ENCODE measurements at places on chromosomes 5 and 9.

DNA sequence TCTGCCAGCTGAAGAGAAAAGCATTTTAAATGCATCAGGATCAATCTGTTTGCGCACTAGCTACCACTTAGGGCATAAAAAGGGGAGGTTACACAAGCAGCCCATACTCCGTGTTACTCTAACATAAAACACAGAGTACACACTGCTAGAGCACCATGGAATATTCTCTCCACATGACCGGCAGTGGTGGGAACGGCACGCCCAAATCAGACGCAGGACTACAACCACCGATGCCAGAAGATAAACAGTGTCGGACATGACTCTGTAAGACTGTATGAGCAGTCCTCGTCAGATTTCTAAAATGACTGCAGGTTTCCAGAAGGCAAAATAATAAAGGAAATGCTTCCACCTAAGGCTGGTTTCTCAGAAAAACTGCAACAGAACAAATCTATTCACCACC lies 40.0 kb downstream of the CDK5RAP2 start:
- DNase-seq: no peak

GRCh38 chr9:70081120-70081495 lies 37.5 kb downstream of the MAMDC2 start:
- DNase-seq: no peak

- DNase-seq: no peak
These were observed 52.7 kb upstream of the ERCC6L2 start for GRCh38 chr9:95822583-95823431.

GRCh38 chr5:83512061-83512745 lies 40.7 kb downstream of the VCAN start:
- DNase-seq: no peak

DNA sequence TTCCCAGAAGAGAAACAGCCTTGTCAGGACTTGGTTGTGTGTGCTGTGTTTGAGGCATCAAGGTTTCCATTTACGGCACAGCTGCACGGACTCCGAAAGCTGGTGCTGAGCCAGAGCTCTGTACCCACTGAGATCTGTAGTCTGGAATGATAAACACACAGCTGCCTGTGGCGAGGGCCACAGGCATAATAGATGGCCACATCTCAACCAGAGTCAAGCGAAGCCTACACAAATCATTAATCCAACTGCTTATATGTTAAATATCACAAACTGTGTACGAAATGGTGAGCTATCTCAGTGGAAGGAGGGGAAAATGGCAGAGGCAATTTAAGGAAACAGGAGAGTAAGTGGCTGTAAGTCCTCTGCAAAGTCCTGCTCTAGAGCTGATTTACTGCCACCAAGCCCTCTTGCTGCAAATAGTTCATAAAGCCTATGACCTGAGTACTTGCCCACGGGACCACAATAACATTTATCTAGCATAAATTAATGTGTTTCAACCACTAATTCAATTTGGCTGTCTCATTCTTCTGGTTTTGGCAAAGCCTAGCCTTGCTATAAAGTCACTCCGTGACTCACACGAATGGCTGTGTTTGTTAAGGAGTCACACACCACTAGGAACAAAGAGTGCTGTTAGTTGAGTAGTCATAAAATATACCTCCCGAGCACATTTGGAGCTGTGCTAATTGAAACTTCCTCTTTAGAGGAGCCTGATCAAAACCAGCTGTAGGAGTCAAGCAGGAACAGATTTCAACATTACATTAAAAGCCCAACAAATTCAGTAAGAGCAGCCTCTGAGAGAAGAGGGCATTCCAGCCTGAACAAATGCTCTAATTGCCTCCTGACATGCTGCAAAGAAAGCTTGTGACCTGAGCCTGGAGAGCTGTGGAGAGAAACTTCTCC lies 738.6 kb upstream of the ZNF608 start:
- no peak for DNase-seq

DNA sequence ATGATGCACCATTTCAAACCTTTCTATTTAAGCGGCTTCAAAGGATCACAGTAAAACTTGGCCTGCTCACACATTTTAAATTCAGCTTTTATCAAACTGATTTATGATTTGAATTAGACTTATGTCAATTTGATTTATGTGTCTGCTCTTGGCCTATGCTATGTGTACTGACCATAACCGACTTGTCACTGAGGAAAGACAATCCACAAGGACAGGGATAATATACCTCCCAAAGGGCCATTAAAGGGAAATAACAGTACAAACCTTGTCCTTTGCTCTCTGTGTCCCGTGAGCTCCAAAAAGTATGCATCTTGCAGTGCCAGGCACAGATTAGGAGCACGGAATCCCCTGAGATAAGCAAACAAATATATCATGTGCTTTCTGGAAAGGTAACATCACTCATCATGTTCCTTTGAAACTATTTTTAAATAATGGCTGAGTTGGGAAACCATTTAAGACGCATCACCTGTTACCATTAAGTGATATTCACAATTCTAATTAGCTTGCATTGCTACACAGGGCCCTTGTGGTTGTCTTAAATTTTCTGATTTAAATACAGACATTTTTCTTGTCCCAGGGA lies 31.9 kb upstream of the FTMT start:
- DNase-seq: no peak

DNA sequence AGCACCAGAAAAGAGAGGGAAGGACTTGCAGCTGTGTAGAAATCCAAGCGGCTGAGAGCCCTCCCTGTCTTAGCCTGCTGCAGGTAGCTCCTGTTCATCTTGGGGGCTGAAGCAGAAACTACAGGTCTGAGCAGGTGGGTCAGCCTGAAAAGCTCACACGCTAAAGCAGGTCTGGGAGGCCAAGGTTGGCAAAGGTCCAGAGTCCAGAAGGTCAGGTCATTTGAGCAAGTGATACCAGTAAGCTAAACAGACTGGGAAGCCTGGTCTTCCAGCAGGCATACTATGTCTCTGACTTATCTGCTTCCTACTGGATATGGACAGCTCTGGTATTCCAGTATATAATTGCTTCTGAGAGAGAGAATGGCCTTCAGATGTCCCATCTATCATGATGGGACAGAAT lies 26.2 kb downstream of the PTCD2 start:
- no peak for DNase-seq

- no peak for DNase-seq
These were observed 8.5 kb downstream of the KDM3B start for GRCh38 chr5:138360941-138361452.

- DNase-seq: no peak
These were observed 66.0 kb upstream of the IRX4 start for GRCh38 chr5:1948663-1949191.

DNA sequence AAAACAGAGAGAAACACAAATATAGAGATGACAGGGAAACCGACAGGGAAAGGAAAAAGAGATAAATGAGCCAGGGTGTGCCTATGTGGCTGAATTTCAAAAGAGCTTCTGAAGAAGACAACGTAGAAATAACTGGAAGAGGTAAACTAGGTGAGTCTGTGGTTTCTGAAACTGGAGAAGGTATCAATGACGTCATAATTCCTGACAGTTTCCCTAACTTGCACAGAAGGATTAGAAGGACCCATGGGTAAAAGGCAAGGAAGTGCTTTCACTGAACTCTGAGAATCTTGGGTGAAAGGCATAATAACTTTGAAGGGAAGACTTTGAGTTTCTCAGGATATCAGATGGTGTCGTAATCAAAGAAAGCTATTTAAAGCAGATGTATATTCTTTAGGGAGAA lies 790.8 kb upstream of the NUDT12 start:
- DNase-seq: no peak

GRCh38 chr5:16805486-16805885 lies 130.6 kb downstream of the MYO10 start:
- no peak for DNase-seq

DNA sequence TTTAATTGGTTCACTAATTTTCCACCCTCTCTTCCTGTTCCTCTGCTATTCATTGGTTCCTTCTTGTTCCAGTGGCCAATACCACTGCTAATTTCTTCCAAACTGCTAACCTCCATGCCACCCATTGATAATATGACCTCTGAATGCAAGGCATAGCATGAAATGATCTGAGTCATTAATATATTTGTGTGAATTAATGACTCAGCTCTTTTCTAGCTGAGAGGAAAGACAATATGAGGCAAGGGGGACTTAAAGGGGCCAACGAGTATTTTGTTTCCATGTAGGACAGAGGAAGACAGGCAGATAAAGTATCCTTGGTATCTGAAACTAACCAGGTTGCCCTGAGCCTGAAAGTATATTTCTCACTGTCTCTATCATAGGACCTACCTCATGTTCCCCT lies 154.3 kb upstream of the BRINP1 start:
- DNase-seq: no peak

DNA sequence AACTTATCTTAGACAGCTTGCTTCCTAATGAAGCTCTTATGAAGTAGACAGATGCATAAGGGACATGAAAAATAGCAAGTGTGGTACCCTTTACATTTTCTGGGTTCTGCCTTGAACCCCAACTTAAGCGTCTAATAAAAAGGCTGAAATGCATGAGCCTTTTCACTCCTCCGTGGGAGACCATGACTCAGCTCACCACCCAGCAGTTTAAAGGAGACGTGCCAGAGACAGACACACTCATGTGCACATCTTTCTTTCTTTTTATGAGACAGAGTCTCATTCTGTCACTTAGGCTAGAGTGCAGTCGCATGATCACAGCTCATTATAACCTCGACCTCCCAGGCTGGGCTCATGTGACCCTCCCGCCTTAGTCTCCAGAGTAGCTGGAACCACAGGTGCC lies 22.3 kb downstream of the CTXN3 start:
- DNase-seq: no peak

DNA sequence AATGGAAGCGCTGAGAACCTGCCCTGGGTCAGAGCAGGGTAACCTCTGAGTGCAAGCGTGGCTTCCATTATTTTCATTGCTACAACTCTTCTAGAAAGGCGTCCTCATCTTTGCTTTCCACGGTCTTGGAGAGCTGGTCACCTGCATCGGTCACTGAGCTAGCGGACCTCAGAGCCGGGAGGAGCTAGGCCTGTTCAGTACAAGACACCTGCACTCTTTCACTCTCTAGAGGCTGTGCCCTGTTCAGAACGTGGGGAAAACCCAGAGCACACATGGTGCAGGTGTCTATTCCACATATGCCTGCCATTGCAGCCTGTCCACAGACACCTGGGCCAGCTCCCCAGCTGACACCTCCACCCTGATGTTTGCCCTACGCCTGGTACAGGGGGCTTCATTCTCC lies 147.8 kb upstream of the IRX2 start:
- no peak for DNase-seq

DNA sequence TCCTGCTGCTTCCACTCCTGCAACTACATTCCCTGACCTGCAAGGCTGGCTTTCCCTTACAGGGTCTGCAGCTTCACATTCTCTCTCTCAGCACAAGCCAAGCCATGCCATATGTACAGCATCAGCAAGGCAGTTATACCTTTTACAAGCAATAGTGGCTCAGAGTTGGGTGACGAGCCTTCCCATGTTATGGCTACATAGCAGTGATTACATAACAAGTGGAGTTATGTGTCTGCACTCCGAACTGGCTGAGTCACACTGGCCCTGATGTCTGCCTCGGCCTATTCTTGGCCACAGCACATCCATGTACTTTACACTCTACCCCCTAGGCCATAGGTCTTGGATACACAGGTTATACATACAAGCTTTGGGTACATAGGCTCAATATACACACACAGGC lies 52.0 kb upstream of the SNCAIP start:
- DNase-seq: no peak

- no peak for DNase-seq
These were observed 80.7 kb downstream of the OTULIN start for GRCh38 chr5:14745188-14745563.

DNA sequence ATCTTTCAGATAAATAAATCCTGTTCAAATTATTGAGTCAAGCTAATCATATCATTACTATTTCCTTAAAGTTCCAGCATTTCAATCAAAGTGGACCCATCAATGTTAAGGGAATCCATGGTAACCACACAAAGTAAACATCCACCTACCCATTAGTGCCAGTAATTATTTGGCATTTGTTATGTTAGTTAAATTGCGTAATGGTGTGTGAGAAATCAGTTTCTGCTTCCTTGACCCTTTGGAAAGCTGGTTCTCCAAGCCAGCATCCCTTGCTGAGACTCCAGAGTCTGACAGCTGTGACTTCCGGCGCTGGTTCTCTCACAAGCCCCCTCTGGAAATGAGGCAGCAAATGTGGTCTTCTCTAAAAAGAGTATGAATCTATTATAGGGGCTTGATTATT lies 308.6 kb upstream of the EFNA5 start:
- no peak for DNase-seq

DNA sequence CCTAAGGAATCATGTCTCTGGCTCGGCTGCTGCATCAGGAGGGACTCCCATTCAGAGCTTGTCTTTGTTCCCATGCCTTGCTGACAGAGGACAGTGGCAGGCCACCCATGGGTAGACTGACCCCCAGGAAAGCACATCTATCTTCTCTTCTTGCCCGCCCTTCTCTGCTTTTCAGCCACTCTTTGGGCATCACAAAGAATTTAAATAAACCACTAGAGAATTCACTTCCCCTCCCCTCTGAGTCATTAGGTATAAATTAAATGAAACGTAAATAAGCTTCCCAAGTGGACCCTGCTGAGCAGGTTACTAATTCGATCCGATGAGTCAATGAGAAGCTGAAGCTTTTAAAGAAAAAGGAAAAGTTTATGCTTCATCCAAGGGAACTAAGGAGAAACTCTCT lies 97.0 kb downstream of the DRD1 start:
- DNase-seq: no peak

DNA sequence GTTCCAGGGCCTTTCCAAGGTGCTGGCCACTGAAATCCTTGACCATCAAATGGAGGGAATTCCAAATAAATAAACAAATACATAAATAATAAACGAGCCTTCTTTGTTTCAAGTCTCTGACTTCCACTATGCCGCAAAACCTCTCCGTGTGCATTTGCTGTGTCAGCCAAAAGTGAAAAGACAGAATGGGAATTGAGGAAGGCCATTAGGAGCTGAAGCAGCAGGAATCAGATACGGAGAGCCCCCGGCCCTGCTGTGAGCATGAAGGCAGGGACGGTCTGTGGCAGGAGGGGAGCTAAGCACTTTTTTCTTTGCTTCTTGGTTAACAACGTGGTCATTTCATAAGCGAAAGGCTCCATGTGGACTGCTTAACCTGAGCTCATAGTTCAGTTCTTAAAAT lies 26.1 kb downstream of the PLPPR1 start:
- DNase-seq: no peak

DNA sequence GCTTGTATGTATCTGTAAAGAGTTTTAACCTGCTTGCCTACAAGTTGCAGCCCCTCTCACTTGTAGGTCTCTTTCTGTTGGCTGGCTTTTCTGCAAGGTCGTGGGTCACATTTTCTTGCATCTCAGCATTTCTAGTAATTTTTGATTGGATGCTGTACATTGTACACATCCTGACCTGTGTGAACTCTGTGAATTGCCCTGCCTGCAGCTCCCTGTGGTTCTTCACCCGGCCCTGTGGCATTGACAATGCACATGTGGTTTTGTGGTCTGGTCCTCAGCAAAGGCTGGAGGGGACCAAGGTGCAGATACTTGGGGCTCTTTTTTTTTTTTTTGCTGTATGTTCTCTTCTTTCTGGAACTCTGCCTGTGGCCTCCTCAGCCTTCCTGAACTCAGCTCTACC lies 53.6 kb downstream of the WNK2 start:
- no peak for DNase-seq

- DNase-seq: no peak
These were observed 156.6 kb downstream of the SLF1 start for GRCh38 chr5:94775088-94775487.
